Urothelium cell line (cell line): ENCODE measurements at places on chromosomes 1 and 21.

- DNase-seq = peak; percentile 16
Observed at GRCh38 chr1:248924696-248925532, 18.9 kb downstream of the PGBD2 start.

DNA sequence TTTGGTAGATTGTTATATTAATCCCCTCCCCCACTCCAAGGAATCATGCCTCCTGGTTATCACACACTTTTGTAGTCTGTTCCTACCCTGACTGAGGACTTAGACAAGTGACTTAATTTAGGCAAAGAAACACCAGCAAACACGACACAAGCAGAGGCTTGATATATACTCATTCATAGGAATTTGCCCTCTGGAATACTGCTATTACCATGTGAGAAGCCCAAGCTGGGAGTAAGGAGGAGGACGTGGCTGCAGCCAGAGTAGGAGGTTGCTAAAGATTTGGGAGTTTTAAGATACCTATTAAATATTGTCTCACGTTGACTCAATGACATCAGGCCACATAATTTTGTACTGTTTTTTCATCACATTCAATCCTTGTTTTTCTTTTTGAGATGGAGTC lies 100.2 kb downstream of the LRRC53 start:
- DNase-seq = no peak

- no peak for DNase-seq
Observed at GRCh38 chr1:186291271-186291670, 83.8 kb downstream of the TPR start.

GRCh38 chr1:210340841-210341240 lies 12.1 kb downstream of the HHAT start:
- DNase-seq = no peak

DNA sequence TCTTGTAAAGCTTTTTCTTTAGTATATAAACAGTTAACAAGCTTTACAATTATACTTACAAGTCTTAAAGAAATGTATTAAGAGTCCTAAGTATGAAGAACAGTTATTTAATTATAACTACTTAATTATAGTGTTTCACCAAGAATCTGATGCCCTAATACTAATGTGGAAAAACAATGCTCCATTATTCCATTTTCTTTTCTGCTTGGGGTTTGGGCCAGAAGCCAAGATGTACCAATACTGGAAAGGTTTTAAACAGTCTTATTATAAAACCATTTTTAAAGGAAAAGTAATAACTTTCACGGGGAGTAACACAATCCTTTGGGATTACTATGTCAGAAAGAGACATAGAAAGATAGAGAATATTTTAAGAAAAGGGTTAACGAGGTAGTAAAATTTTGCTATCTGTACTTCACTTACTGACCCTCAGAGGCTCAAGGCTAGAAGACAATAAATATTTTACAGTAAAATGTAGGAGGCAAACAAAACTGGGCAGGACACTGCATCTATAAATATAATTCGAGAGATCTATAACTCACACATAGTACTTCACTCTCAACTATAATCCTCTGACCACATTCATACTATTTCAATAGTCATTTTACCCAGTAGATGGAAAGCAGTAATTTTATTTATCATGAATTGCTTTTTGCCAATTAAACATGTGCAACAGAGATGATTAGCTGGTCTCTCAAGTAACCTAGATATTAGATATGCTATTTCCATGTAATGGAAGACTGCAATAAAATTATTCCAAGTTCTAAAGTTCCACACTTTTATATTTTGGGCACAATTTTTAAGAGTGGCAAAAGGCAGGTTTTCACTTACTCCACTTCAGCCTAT lies 63.9 kb downstream of the LTN1 start:
- DNase-seq = no peak

- no peak for DNase-seq
Observed at GRCh38 chr21:45111703-45112102, 37.3 kb downstream of the ADARB1 start.

- peak; percentile 80 for DNase-seq
Observed at GRCh38 chr1:26692211-26692792, 3.5 kb upstream of the ARID1A start.

DNA sequence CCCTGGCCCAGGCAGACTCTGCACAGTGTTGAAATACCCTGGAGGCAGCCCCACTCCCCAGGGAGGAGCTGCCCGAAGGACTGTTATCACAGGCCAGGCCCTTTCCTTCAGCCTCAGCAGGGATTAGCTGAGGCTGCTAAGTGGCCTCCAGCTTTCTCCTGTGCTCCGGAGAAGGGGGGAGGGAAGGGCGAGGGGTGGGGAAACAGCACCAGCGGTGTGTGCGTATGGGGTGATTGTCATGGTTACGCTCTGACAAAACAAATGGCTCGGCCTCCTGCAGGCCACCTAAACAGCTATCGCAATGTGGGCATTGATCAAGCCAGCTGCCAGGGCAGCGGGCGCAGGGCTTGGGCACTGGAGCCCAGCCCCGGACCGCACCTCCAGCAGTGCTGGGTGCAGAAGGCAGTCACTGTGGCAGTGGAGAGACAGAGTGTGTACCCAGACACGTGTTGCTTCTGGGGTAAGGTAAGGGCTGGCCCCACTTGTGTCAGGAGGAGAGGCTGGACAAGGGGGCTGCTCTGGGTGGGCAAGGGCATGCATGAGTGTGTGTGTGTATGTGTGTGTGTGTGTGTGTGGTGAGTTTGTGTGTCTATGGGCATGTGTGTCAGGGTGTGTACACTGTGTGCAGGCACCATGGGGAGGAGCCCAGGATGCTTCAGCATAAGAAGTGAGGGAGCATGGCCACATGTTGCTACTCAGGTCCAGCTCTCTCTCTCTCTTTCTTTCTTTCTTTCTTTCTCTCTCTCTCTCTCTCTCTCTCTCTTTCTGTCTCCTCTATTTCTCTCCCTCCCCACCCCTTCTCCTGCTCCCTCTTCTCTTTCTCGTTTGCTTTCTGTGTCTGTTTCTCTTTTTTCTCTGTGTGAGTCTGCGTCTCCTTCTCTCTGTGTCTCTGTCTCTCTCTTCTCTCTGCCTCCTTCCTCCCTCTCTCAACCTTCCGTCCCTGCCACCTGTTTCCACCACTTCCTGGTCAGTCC lies at the start of gene VWA5B1:
Gene VWA5B1, plus strand, starts transcription at position 252 of the 974 bp plus-strand sequence. CDS start 19,727 bp downstream, outside the sequence.
- DNase-seq = no peak

- DNase-seq = no peak
Observed at GRCh38 chr1:248621770-248622169, 13.1 kb downstream of the OR2T11 start.

DNA sequence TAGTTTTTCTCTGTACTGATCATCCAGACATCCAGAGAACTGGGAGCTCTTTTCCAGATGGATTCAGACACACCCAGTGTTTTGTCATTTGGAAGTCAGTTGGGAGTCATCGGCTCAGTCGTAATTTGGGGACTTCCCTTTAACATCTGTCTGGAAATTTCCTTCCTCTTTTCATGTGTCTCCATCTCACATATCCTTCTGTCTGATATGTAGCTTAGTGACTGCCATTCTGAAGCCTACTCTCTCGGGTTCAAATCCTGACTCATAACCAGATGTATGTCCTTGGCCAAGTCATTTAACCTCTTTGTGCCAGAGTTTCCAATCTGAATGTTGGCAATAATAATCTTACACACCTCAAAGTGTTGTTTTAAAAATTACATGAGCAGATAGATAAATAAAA lies 3.0 kb downstream of the MORC3 start:
- no peak for DNase-seq

GRCh38 chr1:200150721-200151120 lies 123.2 kb downstream of the NR5A2 start:
- peak; percentile 62 for DNase-seq

GRCh38 chr1:214660900-214661299 lies 57.9 kb downstream of the CENPF start:
- no peak for DNase-seq

GRCh38 chr1:214103778-214104177 lies 116.0 kb downstream of the PROX1 start:
- DNase-seq = no peak

- DNase-seq = no peak
Observed at GRCh38 chr1:205449254-205449749, 6.5 kb downstream of the BLACAT1 start.

- DNase-seq = no peak
Observed at GRCh38 chr1:233252441-233252840, 43.1 kb downstream of the PCNX2 start.

GRCh38 chr1:115771847-115772457 lies 3.4 kb upstream of the CASQ2 start:
- DNase-seq = peak; percentile 91

- no peak for DNase-seq
Observed at GRCh38 chr1:18140411-18140810, 32.8 kb downstream of the IGSF21 start.

DNA sequence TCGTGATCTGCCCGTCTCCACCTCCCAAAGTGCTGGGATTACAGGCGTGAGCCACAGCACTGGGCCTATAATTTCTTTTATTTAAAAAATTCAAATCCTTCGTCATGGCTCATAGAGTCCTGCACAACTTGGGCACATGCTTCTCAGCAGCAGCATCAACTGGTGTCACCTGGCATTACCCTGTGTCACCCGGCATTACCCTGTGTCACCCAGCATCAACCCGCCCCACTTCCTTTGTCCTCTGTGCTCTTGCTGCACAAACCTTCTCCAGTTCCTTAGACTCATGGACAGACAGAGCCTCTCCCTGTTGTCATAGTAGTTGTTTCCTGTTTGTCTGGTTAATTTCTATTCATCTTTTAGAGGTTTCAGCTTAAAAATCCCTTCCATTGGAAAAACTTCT lies 121.2 kb upstream of the SERBP1 start:
- no peak for DNase-seq

GRCh38 chr1:119160409-119160808 lies 20.0 kb upstream of the WARS2 start:
- no peak for DNase-seq

DNA sequence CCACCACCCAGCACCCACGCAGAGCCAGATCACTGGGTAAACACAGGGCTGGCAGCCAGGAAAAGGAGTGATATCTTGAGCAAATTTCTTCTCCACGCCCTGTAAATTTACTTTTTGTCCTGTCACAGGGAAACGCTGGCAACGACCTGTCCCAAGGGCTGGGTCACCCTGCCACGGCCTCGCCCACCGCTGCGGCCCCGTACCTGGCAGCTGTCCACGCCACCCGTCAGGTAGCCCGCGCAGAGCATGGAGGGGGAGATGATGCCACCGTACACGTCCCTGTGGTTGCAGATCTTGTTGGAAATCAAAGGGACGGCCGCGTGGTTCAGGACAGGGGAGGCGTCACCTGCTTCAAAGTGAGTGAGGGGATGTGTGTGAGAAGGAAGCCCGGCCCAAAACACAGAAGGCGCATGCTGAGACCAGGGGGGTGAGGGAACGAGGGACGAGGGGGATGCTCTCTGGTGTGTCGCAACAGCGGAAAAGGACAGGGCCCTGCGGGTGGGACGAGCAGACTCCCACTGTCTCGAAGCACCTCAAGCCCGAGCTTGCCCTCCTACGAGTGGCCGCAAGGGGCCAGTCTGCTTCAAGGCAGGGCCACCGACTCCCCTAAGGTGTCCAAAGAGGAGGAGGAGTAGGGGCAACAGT lies 10.1 kb upstream of the TFF1 start:
- DNase-seq = no peak

DNA sequence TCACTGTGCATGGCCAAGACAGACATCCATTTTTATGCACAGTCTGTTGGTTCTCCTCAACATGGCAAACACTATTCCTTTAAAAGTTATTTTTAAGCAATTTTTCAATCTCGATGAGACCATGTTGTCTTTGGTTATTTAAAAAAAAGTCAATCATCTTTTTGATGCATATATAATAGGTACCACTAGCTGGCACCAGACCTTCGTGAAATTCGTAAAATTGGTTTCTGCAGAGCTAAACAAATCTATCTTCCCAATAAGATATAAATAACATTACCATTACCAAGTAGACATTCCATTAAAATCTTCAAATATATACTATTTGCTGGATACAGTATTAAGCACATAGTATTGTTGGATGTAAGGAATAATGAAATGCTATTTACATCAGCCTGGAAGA lies 220.0 kb upstream of the GREM2 start:
- DNase-seq = no peak

GRCh38 chr1:191025896-191026642 lies 548.4 kb upstream of the BRINP3 start:
- no peak for DNase-seq

DNA sequence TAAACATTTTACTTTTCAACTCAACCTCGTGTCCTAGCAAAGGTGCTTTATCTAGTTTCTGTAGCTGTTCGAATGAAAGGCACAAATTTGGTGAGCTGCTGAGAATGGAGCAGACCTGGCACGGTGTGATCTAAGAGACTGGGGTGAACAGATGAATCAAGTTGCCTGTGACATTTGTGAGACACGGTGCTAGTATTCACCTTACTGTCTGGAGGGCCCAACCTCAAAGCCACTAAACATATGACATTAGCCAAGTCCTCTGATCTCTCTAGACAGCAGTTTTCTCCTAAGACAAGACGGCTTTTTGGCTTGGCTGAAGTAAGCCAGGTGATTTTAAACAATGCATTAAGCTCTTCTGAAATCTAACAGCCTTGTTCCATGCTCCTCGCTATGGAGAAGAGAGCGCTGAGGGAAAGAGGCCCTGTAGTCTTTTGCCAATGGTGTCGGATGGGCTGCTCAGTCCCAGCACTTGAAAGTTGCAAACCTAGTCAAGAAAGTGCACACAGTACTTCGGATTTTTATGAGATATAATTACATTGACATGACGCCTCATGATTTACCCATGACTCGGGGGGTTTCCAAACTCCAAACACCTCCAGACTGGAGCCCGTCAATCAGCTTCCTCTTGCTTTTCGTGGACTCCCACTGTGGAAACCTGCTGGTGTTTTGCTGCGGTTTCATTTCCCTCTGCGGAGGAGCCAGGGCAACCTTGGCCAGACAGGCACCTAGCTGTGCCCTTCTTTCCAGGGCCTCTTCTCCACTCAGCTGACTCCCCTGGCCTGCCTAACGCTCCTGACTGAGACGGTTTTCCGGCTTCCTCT lies 794 bp upstream of the TOR3A start:
- DNase-seq = no peak

DNA sequence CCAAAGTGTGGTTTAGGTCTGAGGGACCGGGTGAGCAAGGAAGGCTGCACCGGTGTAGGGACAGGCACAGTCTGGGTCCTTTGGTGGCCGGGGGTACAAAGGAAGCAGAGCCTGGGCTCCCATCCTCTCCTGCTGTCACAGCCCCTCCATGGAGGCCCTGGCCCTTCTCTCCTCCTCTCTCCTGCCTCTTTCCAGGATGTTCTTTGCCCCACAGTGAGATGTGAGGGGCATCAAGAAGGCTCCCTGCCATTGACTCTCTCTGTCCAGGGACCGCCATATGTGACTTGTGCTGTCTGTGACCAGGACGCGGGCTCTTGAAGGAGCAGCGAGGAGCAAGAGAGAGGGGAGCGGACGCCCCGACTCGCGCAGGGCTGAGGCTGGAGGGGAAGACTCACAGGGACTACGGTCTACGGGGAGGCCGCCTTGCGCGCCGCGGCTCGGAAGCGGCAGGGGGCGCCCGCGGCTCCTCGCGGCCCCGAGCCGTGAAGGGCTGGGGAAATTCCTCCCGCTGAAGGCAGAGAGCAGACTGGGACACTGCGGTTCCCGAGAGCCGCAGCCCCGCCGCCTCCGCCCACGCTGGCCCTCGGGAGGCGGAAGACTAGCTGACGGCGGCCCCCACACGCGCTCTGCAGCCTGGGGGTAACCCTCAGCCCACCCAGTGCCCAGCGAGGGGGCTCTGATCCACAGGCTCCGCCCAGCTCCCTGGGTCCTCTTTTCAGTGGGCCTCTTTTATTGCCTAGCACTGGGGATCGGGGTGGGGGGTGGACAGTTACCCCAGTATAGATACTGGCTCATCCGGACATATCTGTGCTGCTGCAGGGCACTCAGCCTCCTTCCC lies 40.8 kb downstream of the MAB21L3 start:
- DNase-seq = peak; percentile 96

- no peak for DNase-seq
Observed at GRCh38 chr1:109140392-109140791, 26.5 kb downstream of the ELAPOR1 start.

GRCh38 chr1:112807999-112808398 lies 92.9 kb upstream of the PPM1J start:
- DNase-seq = no peak
